ENCODE measurements at places on chromosomes 2 and 18.

- DNase-seq, result no peak
Observed at GRCh38 chr2:166285215-166285614, 90.5 kb downstream of the SCN9A start.

GRCh38 chr2:147405651-147406050, 439.2 kb upstream of the ACVR2A start:
- DNase-seq, result no peak

DNA sequence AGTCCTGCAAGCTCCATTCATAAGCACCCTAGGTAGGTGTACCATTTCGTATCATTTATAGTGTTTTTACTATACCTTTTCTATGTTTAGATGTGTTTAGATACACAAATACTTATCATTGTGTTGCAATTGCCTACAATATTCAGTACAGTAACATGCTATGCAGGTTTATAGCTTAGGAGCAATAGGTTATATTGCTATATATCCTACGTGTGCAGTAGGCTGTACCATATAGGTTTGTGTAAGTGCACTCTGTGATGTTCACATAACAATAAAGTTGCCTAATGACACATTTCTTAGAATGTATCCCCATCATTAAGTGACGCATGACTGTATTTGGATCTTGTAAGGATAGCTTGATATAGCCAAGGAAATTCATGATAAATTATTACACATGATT, 88.6 kb upstream of the CDH20 start:
- DNase-seq, result no peak

DNA sequence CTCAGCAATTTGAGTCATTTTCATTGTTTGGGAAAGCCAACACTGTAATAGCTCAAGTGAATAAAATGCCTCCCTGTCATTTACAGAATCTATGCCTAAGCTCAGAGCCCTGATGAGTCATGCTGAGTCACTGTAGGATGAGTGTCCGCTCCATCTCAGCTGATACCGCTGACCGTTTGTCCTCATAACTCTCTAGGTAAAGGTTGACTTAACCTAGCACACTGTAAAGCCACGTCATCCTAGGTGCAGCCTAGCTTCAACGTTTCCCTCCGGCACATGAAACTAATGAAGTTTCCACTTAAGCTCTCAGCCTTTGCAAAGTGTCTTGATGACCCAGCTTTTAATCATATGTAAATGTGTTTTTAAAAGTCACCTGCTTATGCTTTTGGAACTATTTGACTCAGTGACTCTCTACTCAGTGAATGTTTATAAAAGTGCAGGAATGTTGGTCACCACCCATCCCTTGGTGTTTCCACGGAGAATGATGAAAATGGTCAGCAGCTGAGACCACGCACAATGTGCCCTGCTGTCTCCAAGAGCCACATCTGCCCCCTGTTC, 154.0 kb downstream of the PMAIP1 start:
- no peak for DNase-seq

DNA sequence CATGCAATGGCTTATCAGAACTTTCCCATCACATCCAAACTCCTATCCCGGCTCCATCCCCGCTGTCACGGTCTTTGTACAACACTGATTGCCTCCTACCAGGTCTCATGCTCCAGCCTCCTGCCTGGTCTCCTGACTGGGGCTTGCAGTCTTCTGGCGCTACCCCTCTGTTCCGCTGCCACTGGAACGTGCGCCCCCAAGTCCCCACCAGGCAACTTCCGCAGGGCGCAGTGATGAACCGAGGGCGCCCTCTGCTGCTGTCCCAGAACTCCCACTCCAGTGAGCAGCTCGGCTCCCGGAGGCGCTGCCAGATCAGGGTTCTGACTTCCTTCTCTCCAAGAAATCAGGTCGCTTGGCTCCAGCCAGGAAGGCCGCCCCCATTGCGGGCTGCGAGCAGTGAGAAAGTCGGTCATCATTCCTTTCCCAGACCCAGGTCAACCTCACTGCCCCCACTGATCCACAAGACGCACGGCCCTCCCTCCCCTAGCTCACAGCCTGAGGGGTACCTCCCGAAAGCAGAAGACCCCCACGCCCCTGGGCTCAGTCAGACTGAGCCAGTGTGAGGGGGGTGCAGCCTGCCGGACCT, 43.9 kb upstream of the RAB11FIP5 start:
- peak; percentile 8 for DNase-seq

GRCh38 chr18:44777457-44778192, 96.9 kb downstream of the SETBP1 start:
- DNase-seq, result no peak

DNA sequence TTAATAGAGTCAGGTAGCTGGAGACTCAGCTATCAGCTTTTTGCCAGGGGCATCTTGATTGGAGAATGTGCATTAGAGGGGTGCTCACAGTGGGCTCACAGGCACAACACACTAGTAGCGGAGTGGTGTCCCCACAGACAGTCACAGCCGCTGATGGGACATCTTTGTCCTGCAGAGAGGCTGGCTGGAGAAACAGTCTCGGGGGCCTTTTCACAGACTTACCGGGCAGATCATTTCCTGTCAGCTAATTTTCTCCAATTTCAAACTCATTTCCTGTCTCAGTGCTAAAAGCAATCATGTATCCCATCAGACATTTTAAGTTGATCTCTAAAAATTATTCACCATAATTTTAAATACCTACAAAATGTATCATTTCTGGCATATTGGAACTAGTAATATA, 562.6 kb downstream of the DCDC2C start:
- DNase-seq, result no peak

- DNase-seq, result no peak
Observed at GRCh38 chr2:151271824-151272223, 10.2 kb upstream of the RBM43 start.

GRCh38 chr2:66559672-66560071, 124.7 kb downstream of the MEIS1 start:
- no peak for DNase-seq

DNA sequence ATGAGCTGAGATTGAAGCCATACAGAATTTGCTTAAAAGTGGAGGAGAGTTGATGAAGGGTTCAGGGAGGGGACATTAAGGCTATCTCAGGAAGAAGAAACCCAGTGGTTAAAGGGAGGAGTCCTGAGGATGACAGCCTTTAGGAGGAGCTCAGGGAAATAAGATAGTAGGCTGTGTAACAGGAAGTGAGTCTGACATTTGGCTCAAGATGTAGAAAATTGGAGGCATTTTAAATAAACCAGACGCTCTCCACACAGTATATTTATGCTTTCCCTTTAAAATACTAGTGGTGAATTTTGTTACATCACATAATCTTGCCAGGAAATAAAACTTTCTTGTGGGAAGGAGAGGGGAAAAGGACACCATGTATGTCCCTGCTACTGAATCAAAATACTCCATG, 11.6 kb downstream of the KCNH7 start:
- DNase-seq, result no peak

DNA sequence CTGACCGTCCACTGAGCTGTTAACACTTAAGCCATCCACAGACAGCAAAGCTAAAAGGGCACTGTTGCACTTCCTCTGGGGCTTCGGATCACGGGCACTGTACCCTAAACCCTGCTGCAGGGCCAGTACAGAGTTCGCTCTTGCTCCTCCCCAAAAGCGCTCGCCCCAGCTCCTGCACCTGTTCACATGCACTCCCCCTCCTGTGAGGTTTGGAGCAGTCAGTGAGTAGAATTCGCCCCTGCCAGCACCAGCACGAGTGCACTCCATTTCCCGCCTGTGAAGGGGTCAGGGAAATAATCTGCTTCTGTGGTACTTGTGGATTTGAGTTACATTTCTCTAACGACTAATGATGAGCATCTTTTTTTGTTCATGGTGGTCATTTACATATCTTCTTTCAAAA, 158.8 kb downstream of the PTPRM start:
- no peak for DNase-seq
